ENCODE measurements at places on chromosomes 12 and 14.

DNA sequence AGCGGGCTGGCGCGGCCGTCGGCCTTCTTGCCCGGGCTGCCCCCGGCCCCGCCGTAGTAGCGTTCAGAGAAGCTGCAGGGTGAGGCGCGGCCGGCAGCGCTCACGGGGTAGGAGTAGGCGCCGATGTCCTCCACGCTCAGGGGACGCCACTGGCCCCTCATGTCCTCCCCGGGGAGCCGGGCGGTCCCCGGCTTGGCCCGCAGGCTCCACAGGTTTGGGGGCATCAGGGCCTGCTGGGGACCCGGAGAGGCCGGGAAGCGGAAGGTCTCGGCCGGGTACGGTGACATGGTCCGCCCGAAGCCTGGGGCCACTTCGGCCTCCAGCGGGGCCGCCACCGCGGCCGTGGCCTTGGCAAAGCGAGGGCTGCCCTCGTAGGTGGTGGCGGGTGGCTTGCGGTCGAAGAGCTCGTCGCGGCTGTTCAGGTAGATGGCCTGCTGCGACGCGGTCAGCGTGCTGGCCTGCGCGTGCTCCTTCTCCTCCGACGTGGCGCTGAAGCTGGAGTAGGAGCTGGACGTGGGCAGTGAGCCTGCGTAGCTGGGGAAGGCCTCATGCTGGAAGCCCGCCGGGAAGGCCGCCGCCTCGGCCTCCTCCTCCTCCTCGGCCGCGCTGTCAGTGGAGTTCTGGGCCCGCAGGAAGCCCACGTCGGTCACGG is 48.7 kb downstream of the BEGAIN start:
- no peak for DNase-seq

DNA sequence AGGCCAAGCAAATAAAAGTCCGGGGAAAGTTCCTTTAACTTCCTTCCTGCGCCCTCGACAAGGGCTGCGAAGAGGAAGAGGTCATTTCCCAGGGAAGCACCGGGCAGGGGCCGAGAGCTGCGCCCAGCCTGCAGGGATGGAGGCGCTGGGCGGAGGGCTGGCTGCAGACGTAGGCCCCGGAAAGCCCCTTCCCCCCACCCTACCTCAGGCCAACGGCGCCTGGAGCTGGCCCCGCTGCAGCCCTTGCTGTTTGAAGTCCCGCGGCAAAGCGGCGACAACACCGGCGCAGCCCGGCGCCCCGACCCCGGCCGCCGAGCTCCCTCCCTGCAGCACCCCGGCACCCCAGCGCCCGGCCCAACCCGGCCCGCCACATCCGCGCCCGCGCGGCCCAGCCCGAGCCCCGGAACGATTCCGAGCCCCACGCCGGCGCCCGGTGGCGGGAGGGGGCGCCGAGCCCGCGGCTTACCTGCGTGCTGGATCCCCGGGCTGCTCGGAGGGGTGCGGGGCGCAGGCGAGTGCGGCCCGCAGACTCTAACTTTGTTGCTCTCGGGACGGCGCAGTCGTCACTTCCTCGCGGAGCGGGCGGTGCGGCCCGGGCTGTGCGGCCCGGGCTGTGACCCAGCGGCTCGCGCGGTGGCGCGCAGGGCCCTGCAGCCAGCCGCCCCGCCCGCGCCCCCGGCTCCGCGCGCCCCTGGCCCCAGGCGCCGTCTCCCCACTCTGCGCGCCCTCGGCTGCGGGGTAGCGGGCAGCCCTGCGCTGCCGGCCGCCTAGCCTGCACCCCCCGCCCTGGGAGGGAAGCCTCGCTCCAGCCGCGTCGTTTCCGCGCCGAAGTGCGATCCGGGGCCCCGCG is 64.8 kb upstream of the PTGR2 start:
- peak; percentile 44 for DNase-seq

DNA sequence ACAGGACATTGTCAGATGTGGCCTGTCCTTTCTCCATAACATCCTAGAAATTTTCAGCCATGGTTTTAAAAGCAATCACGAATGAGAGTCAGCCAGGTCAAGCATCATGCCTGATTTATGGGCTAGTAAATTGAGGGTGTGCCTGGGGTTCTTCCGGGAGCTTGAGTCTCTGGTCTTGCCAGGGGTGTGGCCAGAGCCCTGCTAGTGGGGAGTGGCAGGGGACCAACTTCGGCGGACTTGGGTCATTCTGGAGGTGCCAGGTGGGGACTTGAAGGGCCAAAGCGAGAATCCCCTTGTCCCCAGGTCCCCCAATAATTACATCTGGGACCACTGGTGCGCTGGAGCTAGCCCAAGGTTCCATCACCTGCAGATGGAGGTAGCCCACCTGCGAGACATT is 5.7 kb downstream of the OTUB2 start:
- DNase-seq = no peak

DNA sequence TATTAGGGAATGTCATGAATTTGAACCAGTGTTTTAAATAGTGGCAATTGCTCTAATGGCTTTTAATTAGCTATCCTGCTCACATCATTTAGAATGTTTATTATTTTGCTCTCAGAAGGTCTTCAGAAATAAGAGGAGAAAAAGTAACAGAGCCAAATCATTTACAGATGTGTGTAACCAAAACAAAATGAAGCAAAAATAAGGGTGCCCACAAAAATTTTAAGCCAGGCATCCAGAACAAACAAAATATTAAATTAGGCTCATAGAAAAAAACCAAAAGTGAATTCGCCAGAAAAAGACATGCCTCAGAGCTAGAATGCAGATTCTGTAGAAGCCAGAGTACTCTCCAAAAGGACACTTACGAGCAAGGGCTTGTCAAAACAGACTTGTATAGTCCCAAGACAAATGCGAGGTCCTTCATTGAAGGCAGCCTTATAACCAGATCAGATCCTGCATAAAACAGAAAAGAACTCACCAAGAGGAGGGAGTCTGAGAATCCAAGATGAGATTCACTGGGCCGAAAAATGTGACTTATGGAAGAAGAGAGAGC is 20.2 kb upstream of the SERPINA1 start:
- no peak for DNase-seq

- DNase-seq = no peak
Observed at GRCh38 chr12:82414926-82415325, 56.6 kb downstream of the METTL25 start.

DNA sequence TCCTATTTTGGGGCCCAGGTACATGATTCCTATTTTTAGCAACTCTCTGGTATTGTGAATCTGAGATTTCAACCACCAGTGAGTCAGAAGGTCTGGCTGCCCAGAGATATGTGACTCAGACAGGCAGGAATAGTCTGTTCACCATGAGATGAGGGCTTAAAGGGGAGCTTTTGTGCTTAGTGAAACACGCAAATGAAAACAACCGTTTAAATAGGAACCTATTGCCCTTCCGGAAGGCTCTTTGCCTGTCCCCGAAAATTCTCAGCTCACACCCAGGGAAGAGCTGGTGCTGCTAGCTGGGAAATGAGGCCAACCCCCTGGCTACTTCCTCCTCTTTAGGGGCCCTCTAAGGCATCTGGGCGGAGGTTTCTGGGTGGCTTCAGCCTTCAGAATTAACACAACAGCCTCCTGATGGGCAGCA is 283.6 kb downstream of the CACNA1C start:
- no peak for DNase-seq

DNA sequence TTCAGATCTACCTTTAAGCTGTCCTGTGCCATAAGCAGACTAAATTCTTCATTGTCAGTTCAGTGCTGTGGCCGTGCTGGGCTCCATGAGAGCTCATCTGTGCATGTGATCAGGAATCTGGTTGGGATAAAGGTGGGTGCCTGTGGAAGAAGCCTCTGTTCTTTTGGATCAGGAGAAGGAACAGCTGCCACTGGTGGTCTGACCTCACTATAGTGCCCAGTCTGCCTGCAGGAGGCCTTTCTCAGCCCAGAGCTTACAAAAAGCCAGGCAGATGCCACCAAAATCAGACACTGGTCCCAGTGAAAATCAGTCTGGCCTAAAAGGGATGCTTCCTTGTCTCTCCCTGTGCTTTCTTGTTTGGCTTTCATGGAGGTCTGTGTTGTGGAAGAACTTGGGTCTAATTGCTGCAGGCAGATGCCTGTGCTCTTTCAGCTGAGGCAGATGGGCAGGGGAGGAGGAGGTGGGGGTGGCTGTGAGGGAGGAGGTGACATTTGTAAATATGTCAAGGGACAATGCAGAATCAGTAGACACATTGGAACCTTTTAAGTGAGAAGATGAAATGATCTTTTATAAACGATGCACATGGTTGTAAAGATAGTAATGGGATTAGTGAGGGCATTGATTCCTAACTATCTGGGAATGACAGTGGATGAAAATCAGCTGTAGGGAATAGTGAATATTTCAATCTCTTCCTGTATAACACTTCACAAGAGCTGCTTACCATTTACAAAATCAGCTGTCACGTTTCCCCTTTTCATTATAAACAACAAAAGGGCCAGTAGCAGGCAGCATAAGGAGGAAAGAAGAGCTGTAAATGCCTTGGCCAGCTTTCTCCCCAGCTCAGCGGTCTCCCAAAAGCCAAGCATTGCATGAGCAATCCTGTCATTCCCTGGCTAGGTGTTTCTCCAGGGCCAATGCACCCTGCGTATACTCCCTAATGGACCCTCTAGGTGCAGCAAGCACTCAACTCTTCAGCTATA is 44.6 kb downstream of the CACNA2D4 start:
- DNase-seq = no peak

GRCh38 chr12:26845057-26845666 is 12.2 kb upstream of the ITPR2 start:
- no peak for DNase-seq

DNA sequence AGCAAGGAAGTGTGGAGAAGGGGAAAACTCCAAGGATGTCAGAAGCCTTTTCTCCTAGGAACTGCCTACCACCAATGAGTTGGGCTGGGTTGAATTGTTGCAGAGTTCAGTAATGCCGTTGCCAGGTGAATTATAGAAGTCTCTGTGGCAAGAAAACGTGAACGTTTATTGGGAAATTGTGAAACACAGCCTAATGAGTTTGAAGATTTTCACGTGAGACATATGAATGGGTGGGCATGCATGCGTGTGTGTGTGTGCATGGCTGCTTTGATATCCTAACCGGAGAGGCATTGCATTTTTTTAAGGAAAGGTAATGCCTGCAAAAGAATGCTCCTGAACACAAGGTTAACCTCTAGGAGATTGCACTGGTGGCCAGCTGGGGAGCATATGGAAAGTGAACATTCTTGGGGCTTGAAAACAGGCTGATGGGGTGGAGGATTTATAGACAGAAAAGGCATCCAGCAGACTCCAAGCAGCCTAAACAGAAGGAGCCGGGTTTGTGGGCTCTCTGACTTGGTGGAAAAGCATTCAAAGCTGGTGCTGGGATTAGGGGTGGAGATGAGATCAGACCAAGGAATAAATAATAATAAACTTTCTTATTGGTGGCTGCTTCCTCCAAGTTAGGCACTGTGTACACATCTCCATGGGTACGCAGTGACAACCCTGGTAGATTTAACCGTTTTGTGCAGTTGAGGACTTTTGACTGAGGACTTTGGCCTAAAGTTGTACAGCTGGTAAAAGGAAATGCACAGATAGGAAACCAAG is 67.8 kb downstream of the NTF3 start:
- DNase-seq = no peak

DNA sequence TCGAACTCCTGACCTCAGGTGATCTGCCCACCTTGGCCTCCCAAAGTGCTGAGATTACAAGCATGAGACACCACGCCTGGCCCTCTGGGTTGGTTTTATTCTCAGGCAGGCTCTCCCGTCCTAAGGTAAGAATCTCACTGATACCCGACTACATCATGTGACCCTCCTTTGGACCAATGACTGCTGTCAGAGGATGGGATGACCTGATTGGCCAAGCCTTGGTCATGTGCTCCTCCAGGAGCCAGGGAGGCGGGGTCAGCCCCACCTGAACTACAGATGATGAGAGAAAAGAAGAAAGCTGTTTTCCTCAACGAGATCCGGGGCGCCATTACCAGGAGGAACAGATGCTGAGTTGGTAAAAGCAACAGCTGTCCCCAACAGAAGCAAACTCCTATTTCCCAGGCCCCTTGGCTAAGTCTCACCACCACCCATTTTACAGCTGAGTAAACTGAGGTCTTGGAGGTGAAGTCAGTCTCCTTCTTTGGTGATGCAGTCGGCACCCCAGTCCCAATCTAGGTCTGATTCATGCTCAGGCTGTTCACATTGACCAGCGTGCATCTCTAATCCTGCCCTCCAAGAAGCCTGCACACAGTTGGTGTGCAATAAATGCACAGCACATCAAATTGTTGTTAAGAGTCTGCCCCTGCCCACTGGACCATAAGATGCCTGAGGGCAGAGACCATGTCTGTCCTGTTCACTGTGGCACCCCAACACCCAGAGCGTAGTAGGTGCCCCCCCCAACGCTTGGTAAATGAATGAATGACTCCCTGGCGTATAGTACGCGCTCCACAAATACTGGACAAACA is 118.8 kb downstream of the SCARB1 start:
- DNase-seq = no peak

DNA sequence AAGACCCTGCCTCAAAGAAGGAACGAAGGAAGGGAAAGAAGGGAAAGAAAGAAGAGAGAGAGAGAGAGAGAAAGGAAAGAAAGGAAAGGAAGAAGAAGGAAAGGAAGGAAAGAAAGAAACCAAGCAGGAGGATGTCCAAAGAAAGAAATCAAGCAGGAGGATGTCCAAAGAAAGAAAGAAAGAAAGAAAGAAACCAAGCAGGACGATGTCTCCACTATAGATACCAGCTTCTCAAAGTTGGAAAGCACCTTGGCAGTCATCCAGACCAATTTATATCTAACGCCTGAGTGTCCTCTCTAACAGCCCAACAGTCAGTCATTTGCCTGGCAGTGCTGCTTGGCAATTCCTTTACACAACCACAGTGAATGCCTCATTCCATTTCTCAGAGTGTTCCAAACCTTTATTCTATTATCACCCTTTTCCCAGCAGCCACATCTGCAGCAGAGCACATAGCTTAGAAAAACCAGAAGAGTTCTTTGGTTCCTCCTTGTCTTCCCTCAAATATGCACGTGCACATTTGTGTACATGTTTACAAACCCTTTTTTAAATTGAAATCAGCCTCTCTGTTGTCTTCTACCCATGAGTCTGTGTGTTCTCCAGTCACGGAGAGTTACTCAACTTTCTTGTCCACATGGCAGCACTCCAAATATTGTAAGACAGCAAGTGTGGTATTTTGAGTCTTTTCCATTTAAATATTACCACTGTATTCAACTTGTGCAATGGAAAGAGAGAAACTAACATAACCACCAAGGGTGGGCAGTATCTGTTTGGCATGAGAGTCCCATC is 138.4 kb downstream of the STXBP6 start:
- no peak for DNase-seq

DNA sequence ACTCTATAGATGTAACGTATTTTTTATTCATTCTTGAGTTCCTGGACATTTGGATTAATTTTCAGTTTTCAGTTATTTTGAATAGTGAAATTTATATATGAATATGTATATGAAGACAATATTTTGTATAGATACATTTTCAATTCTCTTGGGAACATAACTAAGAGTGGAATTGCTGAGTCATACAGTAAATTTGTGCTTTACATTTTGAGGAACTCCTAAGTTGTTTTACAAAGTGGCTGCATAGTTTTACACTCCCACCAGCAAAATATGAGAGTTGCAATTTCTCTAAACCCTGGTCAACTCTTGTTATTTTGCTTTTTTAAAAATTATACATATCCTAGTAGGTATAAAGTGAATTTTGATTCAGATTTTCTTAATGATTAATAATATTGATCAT is 1838.6 kb upstream of the SEL1L start:
- no peak for DNase-seq

DNA sequence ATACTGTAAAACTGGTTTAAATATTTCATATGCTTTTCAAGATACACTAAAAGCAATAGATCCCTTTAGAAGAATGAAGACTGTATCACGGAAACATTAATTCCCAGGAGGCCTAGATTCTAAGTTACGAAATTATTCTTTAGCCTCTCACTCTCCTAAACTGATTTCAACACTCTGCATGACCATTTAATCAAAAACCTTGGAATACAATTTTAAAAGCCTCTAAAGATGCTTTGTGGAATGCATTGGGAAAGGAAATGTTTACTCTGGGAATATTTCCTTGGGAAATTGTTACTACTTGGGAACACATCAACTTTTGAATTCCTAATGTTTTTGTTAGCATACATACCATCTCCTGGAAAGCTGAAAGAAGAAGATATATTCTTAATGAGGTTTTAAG is 255.7 kb upstream of the FAR2 start:
- no peak for DNase-seq

All from effector CD4-positive, alpha-beta T cell (primary cell).